Mesenteric fat pad (tissue), 1 donor: ENCODE measurements at places on chromosomes 3 and 15.

GRCh38 chr3:158991146-158991705 is 189.4 kb downstream of the MFSD1 start:
- DNase-seq, result no peak

- DNase-seq, result no peak
Observed at GRCh38 chr3:126160243-126161210, 19.9 kb downstream of the ALDH1L1 start.

GRCh38 chr3:172635588-172635987 is 75.3 kb downstream of the NCEH1 start:
- DNase-seq, result no peak

- no peak for DNase-seq
Observed at GRCh38 chr15:91108421-91108820, 8.4 kb downstream of the SV2B start.

DNA sequence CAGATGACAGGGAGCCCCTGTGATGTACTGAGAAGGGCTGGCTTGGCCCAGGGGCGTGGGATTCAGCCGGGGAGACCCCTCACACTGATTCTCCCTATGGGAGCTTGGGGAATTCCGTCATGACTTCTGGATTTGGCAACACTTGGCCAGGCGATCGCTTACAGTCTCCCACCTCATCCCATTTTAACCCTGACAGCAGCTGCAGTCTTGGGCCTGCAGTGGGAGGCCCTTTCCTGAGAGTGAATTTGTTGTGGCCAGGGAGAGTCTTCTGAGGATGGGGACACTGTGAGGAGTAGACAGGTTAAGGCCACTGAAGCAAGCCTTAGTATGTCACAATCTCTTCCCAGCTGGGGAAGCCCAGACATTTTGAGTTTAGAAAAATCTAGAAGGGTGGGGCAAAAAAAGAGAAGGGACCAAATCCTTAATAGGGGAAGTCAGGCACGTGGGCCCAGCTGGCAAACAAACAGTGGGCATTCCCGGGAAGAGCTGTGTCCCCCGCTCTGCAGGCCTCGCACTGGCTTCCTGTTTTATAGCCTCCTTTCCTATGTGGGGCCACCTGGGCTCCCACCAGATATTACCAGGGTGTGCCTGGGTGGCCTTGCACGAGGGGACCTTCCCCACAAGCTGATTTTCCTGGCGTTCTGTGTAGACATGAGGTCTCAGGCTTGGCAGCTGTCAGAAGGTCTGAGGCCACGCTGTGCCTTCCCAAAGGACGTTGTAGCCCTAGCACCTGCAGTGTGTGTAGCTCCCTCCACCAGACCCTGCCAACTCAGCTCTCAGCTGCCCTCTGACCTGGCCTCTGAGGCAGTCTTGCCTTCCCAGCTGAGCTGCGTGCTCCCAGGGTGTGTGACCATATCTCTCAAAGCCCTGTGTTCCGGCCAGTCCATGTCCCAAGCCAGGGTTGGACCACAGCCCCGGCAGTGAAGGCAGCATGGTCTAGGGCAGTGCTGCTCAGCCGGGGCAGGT is 64.5 kb downstream of the FEM1B start:
- no peak for DNase-seq

DNA sequence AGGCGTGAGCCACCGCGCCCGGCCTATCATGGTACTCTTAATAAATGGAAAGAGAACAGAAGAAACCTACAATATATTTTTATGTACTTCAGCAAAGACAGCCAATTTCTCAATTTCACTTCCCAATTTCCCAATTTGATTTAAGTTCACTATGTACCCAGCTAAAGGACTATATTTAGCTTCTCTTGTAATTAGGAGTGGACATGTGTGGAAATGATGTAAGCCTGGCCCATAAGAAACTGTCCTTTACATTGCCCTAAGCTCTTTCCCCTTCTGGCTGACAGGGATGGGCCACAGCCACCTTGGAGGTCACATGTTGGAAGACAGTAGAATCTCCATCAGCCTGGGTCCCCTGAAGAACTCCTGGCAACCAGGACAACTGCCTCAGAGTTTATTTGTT is 6.2 kb downstream of the TMEM39A start:
- no peak for DNase-seq

- no peak for DNase-seq
Observed at GRCh38 chr3:67093305-67093704, 95.2 kb downstream of the KBTBD8 start.

DNA sequence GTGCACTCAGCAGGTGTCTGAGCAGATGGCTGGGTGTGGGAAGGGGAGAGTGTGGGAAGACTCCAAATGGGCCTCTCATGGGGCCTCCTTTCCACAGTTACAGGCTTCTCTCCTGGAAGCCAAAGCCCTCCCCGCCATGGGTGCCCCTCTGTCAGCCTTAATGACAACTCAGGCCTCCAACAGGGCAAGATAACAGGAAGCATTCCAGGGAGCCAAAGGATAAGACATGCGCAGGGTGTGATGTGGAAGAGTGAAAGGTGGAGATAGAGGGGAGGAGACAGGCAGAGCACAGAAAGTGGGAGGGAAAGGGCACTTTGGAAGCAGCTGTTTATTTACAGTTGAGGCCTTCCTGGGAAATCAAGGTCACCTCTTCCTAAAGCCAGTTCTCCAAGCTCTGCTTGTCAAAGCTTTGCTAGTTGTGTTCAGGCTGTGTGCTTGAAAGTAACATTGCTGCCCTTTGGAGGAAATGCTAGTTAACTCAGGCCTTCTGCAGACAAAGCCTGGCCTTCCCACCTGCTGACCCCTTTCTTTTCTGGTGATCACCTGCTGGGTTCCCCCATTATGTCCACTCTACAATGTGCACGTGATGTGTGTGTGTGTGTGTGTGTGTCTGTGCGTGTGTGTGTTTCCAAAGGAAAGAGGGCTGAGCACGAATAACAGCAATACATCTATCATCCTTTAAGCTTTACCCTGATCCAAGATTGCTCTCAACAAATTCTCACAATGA is 35.2 kb upstream of the SMAD3 start:
- DNase-seq, result no peak

- no peak for DNase-seq
Observed at GRCh38 chr3:132254076-132254755, 63.0 kb upstream of the ACP3 start.

DNA sequence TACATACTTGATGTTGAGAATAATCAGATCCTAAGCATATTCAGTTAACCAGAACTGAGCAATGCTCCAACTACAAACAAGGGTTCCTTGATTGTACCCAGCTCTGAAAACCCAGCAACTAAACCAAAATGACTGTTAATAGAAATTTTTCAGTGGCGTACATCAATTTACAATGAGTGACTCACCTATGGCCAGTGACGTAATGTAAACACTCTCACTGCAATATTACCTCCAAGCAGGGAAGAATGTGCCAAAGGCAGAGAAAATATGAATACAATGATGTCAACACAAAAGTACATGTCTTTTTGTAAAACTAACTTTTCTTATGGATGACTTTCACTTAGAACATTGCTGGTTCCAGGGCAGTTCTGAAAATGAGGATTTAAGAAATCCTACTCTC is 611.3 kb downstream of the EDEM1 start:
- no peak for DNase-seq

DNA sequence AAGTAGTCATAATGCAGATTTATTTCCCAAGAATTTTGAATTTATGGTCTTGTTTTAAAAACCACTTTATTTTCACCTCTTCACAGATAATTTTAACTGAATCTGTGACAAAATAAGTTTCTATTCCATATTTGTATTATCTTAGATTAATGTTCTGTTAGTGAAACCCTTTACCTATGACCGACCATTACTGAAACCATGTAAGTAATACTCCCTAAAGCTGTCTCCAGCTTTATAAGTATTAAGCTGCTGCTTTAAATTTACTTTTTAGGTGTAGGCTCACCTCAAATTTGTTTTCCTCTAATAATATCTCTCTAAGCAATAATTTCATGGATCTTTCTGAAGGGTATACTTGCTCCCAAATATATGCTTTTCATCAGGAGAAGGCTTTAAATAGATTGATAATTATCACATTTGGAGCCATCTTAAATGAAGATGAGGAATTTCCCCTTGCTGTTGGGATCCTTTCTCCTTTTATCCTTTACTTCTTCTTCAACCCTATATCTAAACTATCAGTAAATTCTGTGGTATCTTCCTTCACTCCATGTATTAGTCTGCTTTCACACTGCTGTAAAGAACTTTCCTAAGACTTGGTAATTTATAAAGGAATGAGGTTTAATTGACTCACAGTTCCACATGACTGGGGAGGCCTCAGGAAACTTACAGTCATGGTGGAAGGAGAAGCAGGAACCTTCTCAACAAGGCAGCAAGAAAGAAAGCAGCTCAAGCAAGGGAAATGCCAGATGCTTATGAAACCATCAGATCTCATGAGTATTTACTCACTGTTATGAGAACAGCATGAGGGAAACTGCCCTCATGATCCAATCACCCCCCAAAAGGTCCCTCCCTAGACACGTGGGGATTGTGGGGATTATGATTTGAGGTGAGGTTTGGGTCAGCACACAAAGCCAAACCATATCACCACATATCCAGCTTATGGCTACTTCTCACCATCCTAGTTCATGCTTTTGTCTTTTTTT is 92.3 kb upstream of the P2RY1 start:
- DNase-seq, result no peak

DNA sequence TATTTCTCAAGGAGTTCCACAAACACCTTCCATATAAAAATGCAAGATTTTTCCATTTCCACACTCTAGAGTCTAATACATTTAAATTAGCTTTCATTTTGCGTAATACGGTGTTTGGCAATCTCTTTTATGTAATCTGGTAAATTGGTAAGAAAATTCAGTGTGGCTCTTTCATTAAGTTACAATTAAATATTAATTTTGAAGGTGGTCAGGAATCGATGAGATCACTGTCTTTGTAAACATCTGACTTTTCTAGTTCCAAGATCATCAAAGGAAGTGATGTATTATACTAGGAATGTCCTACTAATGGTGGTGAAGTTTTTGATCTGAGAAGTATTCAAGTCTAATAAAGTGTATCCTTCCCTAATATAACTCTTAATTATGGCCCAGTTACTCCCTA is 1.1 kb upstream of the UTS2B start:
- no peak for DNase-seq

DNA sequence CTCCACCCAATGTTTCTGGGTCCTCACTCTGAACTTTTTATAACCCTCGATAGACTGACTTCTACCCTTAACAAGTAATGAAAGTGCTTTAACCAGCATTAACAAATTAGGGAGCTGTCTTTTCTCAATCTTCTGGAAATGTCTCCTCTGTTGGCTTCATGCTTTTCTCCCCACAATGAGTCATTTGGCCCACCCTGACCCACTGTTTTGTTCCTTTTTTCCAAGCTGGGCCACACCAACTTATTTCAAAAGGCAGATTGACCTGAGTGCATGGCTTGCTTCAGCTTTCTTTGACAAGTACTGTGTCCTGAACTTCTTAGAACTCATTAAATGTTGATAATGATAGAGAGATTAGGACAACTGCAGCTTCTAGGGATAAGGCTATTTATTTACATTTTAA is 199.6 kb upstream of the SEMA6D start:
- no peak for DNase-seq

DNA sequence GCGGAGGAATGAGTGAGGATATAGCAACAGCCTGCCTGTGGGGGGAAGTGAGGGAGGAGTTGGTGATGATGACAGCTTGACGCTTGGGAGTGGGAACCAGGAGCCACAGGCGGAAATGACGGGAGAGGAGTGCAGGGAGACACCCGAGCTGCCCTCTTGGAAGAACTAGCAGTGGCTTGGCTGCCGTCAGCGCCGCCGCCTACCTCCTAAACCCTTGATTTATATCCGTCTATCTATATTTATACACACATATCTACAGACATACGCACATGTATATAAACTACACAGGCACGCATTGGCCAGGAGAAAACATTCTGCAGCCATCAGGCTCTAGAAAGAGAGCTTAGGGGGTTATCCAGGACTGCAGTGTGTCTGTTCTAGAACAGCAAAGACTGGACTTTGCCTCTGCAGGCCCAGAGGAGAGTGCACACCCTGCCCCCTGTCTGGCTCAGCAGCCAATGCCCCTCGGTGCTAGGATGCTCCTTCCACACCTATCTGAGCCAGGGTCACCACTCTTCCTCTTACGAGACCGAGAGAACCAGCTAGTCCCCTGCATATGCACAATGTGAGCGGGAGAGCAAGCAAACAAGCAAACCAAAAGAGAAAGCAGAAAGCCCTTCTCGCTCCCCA is 45.3 kb upstream of the MAGEF1 start:
- no peak for DNase-seq

DNA sequence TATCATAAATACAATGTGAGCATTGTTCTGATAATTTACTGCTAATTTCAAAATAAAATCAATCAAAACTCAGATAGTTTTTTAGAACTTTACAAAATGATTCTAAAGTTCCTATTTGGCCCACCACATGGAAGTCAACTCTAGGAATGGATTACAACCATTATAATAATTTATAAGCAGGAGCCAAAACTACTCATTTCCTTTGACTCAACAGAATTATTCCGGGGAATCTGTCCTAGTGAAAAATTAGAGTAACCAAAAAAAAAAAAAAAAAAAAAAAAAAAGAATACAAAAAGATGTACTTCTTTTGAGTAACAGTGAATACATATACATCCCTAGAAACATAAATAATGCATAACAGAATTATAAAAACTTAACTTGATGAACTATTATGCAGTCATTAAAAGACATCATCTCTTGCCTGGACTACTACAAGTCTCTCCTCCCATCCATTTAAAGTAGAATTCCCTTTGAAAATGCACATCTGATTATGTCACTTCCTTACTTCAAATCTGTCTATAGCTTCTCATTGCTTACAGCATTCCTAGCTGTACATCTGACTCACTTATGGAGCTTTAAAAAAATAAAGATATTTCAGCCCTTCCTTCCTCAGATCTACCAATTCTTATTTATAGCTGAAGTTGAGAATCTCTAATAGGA is 43.4 kb downstream of the HDGFL3 start:
- no peak for DNase-seq

GRCh38 chr3:106814231-106814630 is 563.0 kb upstream of the CCDC54 start:
- DNase-seq, result no peak

DNA sequence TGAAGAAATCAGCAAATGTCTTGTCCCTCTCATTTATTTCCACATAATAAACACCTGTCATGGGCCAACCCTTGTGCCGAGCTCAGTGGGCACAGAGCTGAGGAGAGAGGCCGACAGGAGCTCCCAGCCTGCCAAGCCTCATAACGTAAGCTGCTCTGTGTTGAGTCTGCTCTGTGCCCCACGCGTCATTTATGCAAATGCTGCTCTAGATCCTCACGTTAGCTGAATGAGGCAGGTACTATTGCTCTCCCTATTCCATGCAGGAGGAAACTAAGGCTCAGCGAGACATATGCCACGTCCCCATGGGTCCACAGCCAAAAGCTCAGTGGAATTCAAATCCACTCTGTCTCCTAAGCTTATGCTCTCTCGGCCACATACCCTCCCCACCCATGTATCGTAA is 41.5 kb downstream of the EFCAB12 start:
- no peak for DNase-seq

GRCh38 chr3:156413293-156413892 is 141.5 kb downstream of the SSR3 start:
- DNase-seq, result no peak

GRCh38 chr3:53023072-53023823 is 22.6 kb downstream of the SFMBT1 start:
- DNase-seq, result no peak

GRCh38 chr3:66121318-66121717 is 82.6 kb upstream of the MAGI1 start:
- DNase-seq, result no peak
